Effector CD8-positive, alpha-beta T cell (primary cell): ENCODE measurements at places on chromosomes 6 and 20.

- no peak for DNase-seq
These were observed 57.8 kb downstream of the GMPR start for GRCh38 chr6:16296061-16296670.

DNA sequence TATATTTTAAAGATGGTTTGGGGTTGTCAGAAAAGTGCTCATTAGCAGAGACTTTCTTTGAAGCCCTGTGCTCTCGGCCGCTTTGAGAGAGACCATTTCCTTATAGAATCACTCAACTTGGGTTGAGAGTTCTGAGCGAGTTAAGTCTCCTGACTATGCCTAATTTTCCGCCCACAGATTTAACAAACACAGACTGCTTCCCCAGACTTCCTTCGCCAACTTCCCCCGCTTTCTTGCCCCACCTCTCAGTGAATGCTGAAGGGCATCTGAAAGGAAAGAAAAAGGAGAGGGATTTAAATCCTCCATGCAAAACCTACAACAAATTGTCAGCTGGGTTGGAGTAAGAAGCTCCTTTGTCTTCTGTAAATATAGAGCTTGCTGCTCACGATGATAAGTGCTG lies 224.0 kb downstream of the EYA2 start:
- no peak for DNase-seq

- no peak for DNase-seq
These were observed 78.8 kb upstream of the ZNFX1 start for GRCh38 chr20:49356676-49357075.

GRCh38 chr6:101534821-101535220 lies 141.3 kb downstream of the GRIK2 start:
- DNase-seq, result no peak

DNA sequence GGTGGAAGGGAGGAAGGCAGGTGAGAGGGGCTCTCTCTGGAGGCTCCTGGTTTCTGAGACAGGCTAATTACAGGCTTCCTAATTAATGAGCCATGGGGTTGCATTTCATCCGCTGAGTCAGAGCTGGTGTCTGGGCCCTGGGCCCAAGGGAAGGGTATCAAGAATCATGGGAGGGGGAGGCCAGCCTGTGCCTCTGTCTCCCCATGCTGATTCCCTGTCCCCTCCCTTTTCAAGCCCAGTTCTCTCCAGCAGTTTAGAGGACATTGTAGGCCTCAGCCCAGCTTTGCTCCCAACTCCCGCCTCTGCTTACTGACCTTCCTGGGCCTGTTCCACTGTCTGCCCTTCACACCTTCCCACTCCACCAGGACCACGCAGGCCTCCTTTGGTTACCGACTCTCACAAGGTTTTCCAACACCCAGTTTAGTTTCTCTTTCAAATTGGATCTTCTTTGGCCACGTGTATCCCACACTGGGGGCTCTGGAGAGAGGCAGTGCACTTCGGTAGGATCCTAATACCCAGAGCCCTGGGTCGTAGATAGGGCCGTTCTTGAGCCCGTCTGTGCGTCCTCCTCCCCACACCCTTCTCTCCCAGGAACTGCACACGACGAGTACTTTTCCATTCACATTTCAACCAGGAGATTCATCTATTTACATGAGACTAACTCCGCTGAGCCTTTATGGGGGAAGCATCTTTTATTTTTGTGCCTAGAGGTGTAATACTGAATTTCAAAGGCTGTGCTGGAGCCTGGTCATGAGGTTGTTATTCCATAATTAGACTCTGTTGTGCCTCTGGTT lies 18.2 kb upstream of the AVP start:
- no peak for DNase-seq

GRCh38 chr6:169618526-169619490 lies 83.0 kb downstream of the WDR27 start:
- DNase-seq, result no peak

- DNase-seq, result no peak
These were observed 35.6 kb upstream of the NR2E1 start for GRCh38 chr6:108130262-108130661.

DNA sequence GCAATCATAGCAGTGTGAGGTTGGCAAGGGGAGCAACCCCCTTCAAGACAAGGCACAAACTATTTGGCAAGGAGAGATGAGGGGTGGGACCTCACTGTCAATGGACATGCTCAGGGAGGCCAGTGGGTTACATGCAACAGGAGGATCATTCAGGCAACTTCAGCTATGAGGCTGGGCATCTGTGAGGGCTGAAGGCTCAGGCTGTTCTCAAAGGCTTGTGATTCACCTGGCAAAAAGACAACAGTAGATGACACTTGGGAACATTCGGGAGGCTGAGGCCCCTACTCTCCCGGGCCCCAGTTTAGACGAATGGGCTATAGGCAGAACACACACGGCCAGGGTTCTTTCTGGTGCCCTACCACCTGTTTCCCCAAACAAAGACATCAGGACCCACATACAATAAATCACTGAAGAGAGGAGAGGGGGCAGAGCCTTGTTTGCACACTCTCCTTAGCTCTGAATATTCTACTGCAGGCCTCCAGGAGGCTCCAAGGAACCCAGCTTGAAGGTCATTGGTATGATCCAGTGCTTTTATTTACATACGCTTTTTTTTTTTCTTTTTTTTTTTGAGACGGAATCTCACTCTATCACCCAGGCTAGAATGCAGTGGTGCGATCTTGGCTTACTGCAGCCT lies 7.9 kb downstream of the TUBB start:
- DNase-seq, result no peak

DNA sequence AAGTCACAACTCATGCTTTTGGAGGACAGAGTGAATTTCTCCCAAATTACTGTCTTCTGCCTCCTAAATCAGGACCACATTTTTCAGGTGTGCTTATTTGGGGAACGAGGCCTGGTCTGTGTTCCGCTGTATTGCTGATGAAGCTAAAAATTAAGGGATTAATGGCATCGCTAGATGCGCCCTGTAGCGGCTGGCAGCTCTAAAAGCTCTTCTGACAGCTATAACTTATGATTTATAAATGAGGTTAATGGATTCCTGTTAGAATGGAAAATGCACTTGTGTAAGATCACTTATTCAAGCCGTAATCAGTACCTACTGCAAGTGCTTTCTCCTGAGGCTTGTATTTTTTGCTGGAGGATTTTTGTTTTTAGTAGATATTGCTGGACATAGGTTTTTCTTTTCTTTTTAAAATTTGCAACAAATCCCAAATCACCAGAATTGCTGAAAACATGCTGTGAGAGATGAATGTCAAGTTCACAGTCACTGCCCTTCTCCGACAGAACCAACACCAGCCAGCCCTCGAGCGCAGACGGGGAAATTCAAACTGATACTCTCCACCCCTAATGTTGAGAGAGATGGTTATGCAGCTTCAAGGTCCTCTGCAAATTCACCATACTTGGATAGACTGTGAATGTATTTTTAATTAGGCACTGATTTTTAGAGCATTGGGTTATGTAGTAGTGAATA lies 49.1 kb downstream of the AKAP12 start:
- DNase-seq, result no peak

- no peak for DNase-seq
These were observed 213.9 kb downstream of the CENPW start for GRCh38 chr6:126553854-126554253.

DNA sequence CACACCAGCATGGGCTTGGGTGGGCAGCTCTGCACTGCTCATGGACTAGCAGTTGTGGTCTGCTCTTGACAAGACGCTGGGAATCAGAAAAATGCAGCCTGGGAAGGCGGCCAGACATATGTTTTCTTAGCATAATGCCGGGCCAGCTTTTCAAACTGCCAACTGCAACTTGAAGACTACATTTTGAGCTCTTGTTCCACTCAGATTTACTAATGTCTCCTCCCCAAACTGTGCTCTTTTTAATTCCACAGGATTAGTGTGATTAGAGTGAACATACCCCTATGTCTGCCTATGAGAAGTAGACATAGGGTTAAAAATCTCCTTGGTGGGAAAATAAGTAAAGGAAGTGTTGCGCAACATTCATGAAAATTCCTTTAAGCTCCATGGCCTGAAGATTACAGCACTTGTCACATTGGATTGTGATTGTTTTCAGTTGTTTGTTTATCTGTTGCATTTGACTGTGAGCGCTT lies 5.3 kb upstream of the FNDC1 start:
- DNase-seq, result no peak

GRCh38 chr6:4368649-4369048 lies 233.3 kb upstream of the ECI2 start:
- no peak for DNase-seq

DNA sequence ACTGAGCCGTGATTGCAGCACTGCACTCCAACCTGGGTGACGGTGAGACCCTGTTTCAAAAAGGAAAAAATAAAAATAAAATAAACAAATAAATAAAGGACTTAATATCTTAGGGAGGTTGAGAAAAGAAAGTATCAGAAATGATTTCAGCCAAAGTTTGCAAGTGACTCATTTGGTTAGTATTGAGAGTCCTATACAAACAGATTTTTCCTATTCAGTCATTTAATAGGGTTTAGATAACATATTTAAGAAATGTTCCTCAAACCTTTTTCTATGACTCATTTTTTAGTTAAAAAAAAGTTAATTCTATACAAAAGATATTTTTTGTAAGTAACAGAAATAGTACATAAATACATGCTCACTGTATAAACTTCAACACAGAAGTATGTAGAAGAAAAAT lies 235.1 kb downstream of the GJA1 start:
- DNase-seq, result no peak

GRCh38 chr6:118603372-118603771 lies 48.0 kb downstream of the CEP85L start:
- DNase-seq, result no peak

- DNase-seq, result no peak
These were observed 53.9 kb upstream of the DDR1 start for GRCh38 chr6:30830438-30830837.

GRCh38 chr6:43081043-43081442 lies 4.9 kb downstream of the PTK7 start:
- no peak for DNase-seq

DNA sequence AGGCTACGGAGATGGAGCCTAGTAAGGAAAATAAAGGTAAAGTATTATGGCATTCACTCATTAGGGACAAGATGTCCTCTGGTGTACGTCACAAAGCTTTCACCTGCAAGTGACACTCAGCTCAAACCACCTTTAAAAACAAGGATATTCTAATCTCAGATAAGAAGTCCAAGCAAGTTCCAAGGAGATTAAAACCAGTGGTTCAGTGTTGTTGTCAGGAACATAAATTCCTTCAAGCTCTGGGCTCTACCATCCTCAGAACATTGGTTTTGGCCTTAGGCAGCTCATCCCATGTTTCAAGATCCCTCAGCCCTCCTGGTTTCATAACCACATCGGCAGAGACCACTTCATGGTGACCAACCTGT lies 116.5 kb downstream of the LY86 start:
- DNase-seq, result no peak

GRCh38 chr6:25968769-25969168 lies 6.2 kb downstream of the TRIM38 start:
- no peak for DNase-seq

GRCh38 chr6:96816301-96816817 lies 20.9 kb downstream of the GPR63 start:
- no peak for DNase-seq

DNA sequence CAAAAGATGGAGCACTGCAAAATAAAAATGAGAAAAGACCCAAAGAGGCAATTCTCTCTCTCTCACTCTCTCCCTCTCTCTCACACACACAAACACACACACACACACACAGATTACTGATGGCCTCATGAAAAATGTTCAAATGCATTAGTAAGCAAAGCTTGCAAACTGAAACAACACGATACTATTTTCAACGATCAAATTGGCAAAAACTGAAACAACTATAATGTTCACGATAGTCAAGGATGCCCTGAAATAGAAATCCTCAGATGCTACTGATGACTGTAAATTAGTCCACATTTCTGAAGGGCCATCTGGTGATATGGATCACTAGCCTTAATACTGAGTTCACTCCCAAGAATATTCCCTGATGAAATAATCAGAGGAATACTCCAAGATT lies 100.8 kb downstream of the TRERF1 start:
- no peak for DNase-seq

DNA sequence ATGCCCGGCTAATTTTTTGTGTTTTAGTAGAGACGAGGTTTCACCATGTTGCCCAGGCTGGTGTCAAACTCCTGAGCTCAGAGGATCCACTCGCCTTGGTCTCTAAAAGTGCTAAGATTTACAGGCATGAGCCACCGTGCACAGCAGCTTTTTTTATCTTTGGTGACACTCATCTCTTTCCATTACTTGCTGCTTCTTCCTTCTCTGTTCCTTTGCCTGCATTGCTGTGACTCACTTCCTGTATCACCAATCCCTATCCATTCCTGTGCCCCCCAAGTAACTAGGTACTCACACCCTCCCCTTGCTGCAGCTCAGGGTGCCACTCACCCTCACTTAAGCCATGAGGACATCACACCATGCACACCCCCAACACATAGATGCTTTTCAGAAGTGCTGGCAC lies 24.6 kb downstream of the KHDC1L start:
- no peak for DNase-seq

DNA sequence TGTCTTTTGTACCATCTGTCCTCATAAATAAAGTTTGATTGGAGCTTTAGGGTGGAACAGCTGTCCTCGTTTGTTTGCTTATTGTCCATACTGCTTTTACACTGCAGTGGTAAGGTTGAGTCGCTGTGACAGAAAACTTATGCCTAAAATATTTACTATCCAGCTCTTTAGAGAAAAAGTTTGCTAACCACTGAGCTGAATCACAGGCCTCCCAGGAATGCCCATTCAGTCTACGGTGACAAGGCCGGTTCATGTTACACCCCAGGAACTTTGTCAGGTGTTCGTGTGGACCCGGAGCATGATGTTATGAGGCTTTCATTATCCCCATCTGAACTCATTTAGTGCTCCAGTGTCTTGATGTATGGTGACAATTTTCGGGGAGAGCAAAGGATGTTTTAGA lies 401.1 kb downstream of the SAMD5 start:
- no peak for DNase-seq

DNA sequence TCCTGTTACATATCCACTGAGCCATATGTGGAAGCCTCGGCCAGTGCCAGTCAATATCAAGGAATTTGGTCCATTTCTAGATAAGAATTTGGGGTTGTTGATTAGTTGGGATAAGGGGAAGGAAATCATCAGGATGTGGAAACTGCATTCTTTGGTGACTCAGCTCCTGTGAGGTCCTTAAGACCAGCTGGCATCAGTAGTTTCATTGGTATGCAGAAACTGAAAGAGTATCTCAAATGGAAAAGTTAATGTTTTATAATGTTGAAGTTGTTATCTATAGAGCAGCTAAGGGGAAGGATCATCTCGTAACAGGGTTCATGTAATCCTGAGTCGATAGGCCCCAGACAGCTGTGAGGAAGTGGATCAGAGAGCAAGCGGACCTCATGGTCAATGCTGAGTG lies 87.9 kb upstream of the PRND start:
- no peak for DNase-seq

GRCh38 chr6:139066080-139066479 lies 37.5 kb downstream of the ABRACL start:
- DNase-seq, result no peak

GRCh38 chr6:106973836-106974335 lies 643 bp downstream of the CD24 start:
- DNase-seq, result no peak

GRCh38 chr6:76631622-76632021 lies 559.2 kb upstream of the IMPG1 start:
- DNase-seq, result no peak

GRCh38 chr6:133052465-133052864 lies 188.7 kb upstream of the EYA4 start:
- no peak for DNase-seq

- DNase-seq, result no peak
These were observed 87.1 kb upstream of the SALL4 start for GRCh38 chr20:51889466-51889865.
